ENCODE measurements at places on chromosomes 7 and 10. TPM values are rescaled to one million over a fixed set of nuclear protein-coding genes. Genes with fewer than 3 reads are reported as not detected.

COL26A1 gene
- 1.0 TPM for polyA plus RNA-seq

CHN2 gene
- polyA plus RNA-seq, result 33.6 TPM

TRIM50 gene
- 0.42 TPM for polyA plus RNA-seq

CPXM2 gene
- polyA plus RNA-seq, result 63.9 TPM

SFMBT2 gene
- polyA plus RNA-seq, result 3.5 TPM

GRCh38 chr7:84783141-84783778, 403.6 kb downstream of the SEMA3D start:
- peaks cover 11% of the 10 kb centered on the region for H3K4me1 ChIP-seq
- H3K36me3 ChIP-seq, result no peaks in the 10 kb centered on the region
- H3K27ac ChIP-seq, result peak overlapping the region; percentile 84
- DNase-seq, result peak; percentile 80
- H3K27me3 ChIP-seq, result no peaks in the 10 kb centered on the region
- peak overlapping the region; percentile 1 for H3K4me3 ChIP-seq

GRCh38 chr10:49220031-49220430, 31.8 kb upstream of the TMEM273 start:
- no peak overlapping the region for H3K27ac ChIP-seq
- no peak for DNase-seq
- no peaks in the 10 kb centered on the region for H3K4me1 ChIP-seq

- no peak for DNase-seq
- no peak overlapping the region for H3K4me3 ChIP-seq
- H3K36me3 ChIP-seq, result no peaks in the 10 kb centered on the region
Measured at GRCh38 chr10:122864901-122865300, 14.5 kb downstream of the FAM24B start.

DNA sequence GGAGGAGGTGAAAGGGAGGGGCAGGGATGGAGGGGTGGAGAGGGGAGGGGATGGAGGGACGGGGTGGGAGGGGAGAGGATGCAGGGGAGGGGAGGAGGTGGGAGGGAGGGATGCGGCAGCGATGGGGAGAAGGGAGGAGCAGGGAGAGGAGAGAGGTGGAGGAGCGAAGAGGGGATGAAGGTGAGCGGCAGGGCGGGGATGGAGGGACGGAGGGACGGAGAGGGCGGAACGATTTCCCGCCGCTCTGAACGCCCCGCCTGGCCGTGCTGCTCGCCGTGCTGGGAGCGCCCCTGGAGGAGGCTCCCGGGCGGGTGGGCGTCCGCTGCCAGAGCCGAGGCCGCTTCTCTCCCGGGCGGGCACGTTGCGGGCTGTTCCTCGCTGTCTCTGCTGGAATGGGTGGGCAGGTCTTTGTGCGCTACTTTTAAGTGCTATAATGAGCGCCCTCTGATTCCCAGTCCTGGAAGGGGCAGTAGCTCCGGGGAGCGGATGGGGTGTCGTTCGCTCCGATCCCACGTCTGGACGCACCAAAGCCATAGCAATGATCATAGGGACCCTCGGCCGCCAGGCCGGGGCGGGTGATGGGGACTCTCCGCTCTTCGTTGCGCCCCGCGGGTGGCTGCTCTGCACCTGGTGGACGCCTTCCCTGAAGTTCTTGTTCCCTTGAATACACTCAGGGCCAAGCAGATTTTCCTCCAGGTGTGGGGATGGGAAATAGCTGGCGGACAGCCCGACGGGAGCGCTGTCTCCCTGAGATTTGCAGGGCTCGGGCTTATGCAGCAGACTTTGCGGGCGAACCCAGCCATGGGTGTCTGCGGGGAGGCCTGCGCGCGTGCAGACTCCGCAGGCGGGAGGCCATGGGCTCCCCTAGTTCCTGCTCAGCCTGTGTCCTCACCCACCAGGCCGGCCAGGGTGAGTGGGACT, 81.1 kb upstream of the CPXM2 start:
- no peak for DNase-seq
- H3K27ac ChIP-seq, result no peak overlapping the region
- H3K4me3 ChIP-seq, result no peak overlapping the region
- no peaks in the 10 kb centered on the region for H3K4me1 ChIP-seq
- peaks cover 75% of the 10 kb centered on the region for H3K27me3 ChIP-seq
- H3K36me3 ChIP-seq, result no peaks in the 10 kb centered on the region

DNA sequence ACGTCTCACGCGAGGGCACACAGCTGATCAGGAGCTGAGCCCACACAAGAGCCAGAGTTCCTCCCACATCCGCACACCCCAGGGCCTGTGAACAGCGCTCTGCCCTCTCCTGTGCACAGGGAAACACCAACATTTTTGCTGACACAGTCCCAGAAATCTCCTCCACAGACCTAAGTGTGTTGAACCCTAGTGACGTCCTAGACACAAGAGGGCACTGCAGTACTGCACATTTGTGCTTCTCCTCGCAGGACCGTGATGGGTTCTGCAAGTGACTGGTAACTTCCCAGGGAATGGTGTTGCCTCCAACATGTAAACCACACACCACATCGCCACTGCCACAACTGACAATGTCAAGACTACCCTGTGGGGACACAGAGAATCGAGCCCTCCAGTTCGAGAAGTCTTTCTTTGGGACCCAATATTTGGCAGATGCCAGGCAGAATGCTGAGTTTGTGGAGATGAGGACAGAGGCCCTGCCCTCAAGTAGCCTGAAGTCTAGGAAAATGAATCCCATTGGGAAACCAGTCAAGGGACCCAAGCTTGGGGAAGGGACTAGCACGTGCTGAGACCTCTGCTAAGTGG, 170.3 kb downstream of the PAXIP1 start:
- H3K27ac ChIP-seq, result no peak overlapping the region
- no peak overlapping the region for H3K4me3 ChIP-seq
- peak; percentile 29 for DNase-seq
- H3K27me3 ChIP-seq, result peaks cover 13% of the 10 kb centered on the region
- H3K36me3 ChIP-seq, result no peaks in the 10 kb centered on the region

DNA sequence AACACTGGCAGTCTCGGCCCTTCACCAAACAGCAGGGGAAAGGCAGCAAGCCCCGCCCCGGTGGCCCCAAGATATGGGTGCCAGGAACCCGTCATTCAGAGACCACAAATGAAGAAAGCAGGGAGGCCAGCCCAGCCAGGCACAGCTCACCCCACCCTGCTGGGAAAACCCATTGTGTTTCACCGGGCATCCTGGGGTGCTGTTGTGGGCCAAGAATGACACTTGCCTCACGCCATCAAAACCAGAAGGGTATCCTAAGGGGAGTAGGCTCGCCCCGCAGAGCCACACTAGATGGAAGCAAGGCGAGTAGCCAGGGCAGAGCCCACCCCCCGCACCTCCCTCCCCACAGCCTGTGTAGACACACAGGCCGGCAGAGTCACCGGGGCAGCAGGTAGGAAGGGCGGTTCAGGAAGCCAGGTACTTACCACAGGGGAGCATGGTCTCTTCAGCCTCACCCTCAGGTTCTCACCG, 72.5 kb upstream of the KCNMA1 start:
- H3K36me3 ChIP-seq, result no peaks in the 10 kb centered on the region
- H3K4me3 ChIP-seq, result no peak overlapping the region
- DNase-seq, result no peak
- peaks cover 9% of the 10 kb centered on the region for H3K27me3 ChIP-seq
